ENCODE measurements at places on chromosomes 1 and 21.

DNA sequence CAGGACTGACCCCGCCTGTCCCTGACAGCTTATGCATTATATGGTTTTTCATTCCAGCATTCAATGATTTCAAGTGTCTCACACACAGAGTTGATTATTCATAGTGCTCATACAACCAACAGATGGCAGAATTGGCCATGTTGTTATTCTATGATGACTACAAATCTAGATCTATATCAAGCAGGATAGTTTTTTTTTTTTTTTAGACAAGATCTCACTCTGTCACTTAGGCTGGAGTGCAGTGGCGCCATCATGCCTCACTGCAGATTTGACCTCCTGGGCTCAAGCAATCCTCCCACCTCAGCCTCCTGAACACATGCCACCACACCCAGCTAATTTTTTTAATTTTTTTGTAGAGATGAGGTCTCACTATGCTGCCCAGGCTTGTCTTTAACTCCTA lies 40.1 kb upstream of the LRRC8D start:
- DNase-seq, result peak; percentile 38

DNA sequence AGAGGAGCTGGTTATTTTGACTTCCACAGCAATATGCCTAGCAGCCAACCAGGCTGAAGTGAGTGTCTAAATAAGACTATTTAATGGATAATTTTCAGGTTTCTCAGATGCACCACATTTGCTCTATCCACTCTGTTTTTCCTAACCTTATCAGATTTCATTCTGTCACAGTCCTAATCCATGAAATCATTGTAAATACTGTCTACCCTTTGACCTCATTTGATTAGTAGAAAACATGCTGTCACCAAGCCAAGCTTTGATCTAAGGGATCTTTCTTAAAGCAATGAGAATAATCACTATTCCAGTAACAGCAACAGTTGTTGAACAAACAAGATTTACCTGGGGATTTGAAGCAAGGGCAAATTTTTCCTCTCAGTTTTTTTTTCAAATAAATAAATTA lies 595.6 kb downstream of the LTN1 start:
- no peak for DNase-seq

- DNase-seq, result no peak
Measured at GRCh38 chr1:193211539-193211938, 25.1 kb upstream of the B3GALT2 start.

- DNase-seq, result peak; percentile 65
Measured at GRCh38 chr1:111739925-111740765, 950 bp upstream of the INKA2 start.

DNA sequence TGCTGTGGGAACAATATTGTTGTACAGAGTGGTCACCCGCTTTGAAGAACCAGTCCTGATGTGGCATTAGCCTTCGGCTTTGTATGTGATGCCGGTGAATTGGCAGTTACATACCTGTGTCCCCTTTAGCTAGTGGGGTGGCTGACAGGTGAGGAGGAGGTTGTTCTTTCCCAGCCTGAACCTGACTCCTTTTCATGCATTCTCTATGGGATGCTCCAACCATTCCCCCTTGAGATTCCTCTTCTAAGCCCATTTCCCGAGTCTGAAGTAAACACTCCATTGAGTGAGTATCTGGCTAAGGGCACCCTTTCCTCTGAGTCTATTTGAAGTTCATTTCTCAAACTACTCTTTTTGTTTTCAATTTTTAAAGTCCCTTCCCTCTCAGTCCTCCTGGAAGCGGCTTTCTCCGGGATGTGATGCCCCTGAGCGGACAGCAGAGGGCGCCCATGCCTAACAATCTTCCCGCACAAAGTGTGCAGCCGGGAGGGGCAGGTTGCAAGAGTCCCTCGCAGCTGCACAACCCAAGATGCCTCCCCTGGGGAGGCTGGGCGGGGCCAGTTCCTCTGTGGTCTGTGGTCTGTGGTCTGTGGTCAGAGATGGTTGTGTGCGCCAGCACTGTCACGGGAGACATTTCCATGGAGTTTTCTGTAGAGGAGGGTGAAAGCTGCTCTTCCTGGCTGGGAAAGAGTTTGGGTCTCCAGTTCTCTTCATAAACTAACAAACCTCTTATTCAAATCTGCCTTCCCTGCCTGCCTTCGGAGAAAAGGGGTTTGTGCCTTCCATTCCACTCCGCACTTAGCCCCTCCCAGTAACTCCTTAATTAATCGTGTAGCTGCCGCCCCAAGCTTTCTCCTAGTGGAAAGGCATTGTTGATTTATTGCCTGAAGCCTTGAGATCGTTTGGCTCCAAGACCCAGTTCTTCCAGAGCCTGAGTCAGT lies 36.4 kb upstream of the LMX1A start:
- peak; percentile 74 for DNase-seq

- no peak for DNase-seq
Measured at GRCh38 chr1:219365451-219365850, 191.8 kb downstream of the LYPLAL1 start.
